ENCODE measurements at places on chromosomes 5 and 9.

DNA sequence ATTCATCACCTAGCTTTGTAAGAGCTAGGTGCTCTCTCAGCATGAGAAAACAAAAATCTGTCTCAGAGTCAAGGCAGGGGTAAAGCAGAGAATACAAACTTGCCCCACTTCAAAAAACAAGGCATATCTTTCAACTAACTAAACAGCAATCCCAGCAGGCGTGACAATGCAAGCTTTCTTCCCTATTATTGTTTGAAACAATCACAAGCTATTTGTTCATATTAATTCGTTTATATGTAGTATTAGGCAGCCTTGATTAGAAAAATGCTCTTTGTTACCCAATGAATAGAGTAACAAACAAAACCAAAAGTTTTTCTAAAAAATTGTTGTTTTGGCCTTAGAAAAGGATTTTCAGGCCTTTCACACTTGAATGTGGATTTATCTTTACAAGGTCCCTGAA, 71.1 kb downstream of the LPAR1 start:
- DNase-seq, result no peak

GRCh38 chr5:112717506-112718082, 20.1 kb upstream of the APC start:
- DNase-seq, result no peak

DNA sequence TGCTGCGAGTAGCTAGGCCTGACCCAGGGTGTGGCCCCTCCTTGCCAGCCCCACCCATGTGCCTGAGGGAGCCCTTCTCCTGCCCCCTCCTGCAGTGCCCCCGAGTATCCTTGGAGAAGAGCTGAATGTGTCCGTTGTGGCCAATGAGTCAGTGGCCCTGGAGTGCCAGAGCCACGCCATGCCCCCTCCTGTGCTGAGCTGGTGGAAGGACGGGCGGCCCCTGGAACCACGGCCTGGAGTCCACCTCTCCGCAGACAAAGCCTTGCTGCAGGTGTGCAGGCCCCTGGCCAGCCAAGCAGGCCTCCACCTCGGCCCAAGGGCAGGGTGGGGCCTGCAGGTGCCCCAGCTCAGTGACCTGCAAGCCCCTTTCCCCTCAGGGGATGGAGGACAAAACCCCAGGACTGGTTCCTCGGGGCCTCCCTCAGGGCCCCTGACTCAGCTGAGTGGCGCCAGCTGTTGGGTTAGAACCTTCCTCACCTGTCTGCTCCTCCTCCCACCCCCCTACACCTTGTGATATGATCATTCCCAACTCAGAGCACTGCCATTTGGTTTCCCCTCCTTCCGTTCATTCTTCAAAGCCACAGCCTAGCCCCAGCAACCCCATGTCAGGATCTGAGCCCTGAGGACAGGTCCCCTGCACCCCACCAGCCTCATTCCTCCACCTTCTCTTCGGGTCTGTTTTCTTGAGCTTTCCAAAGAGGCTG, 80.0 kb upstream of the ASS1 start:
- DNase-seq, result no peak

- DNase-seq, result no peak
Measured at GRCh38 chr5:147751156-147751830, 31.2 kb downstream of the JAKMIP2 start.

GRCh38 chr5:32329395-32329834, 16.7 kb upstream of the MTMR12 start:
- DNase-seq, result peak; percentile 27

- no peak for DNase-seq
Measured at GRCh38 chr5:35660451-35660850, 42.8 kb downstream of the SPEF2 start.

DNA sequence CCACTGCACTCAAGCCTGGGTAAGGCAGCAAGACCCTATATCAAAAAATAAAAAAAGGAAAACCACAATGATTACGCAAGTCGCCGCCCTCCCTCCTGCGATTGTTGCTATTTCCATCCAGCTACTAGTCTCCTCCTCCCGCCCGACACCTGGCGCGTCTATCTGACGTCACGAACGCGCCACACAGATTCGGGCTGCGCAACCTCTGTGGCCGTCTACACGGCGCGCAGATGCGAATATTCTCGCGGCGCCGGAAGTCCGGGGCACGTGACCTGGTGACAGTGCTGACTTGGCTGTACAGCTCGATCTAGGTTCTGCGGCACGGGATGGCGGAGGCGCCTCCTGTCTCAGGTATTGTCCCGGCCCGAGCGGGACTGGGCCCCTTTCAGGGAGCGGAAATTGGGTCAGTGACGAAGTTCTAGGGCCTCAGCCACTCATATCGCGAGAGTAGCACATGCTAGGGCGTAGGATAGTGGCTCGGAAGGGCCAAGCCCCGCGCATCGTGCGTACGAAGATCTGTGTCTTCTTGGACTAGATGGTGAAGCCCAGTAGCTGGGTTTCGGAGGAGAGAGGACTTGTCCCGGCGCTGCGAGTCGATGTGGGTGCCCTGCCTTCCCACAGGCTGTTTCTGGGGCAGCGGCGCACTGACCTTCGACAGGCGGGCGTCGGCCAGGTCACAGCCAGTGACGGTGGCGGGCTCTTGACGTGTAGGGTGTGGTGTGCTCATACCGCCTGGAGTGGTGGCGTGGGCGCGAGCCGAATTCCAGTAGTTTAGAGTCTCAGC, at the start of gene NFX1:
Gene NFX1 (plus strand): TSS at position 270 of the 784 bp plus-strand sequence. CDS start 57 bp downstream, at position 327.
- DNase-seq, result peak; percentile 97

GRCh38 chr9:72506615-72507014, 14.8 kb upstream of the TMC1 start:
- DNase-seq, result no peak

GRCh38 chr5:66840511-66841013, 244.4 kb downstream of the MAST4 start:
- DNase-seq, result no peak

GRCh38 chr9:127388037-127388855, 8.7 kb upstream of the SLC2A8 start:
- peak; percentile 74 for DNase-seq

- no peak for DNase-seq
Measured at GRCh38 chr9:124030969-124031451, 19.4 kb downstream of the LHX2 start.

DNA sequence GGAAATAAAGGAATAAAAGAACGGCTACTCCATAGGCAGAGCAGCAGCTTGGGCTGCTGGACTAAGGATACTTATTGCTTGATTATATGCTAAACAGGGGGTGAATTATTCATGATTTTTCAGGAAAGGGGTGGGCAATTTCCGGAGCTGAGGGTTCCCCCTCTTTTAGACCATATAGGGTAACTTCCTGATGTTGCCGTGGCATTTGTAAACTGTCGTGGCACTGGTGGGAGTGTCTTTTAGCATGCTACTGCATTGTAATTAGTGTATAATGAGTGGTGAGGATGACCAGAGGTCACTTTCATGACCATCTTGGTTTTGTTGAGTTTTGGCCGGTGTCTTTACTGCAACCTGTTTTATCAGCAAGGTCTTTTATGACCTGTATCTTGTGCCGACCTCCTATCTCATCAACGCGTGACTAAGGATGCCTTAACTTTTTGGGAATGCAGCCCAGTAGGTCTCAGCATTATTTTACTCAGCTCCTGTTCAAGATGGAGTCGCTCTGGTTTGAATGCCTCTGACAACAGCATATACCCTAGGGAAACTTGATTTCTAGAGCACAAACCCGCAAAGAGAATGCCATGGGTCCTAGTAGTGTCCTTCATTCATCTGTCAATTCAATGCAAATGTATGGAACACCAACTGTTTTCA, 47.8 kb upstream of the PWWP2A start:
- no peak for DNase-seq

- DNase-seq, result no peak
Measured at GRCh38 chr5:6466975-6467567, 18.4 kb downstream of the UBE2QL1 start.

DNA sequence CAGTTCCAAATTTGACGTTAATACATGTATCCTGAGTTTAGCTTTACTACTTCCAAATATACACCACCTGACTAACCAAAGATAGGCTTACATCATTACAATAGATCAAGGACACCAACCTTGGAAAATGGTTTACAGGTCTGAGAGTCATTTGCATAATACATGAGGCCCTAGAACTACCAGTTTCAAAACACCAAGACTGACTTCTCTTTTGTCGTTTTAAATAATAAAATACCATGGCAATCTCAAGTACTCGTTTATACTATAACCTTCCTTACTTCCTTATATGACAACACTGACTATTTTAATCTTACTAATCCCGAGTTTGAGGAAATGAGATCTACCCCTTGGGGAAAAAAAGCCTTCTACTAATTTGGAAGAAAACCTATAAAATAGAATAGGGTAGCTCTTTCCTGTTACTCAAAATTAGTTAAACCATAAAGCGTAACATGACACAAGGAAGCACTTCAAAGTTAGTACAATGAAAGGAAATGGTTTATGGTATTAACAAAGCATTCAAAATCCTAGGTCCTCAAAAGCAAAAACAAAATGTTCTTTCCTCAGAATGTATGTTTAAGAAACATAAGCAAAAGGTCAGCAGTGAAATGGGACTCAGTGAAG, 42.1 kb downstream of the UBQLN1 start:
- DNase-seq, result no peak

- DNase-seq, result no peak
Measured at GRCh38 chr9:98867429-98868168, 60.1 kb downstream of the GALNT12 start.

- no peak for DNase-seq
Measured at GRCh38 chr9:124438091-124438490, 12.2 kb upstream of the ADGRD2 start.

DNA sequence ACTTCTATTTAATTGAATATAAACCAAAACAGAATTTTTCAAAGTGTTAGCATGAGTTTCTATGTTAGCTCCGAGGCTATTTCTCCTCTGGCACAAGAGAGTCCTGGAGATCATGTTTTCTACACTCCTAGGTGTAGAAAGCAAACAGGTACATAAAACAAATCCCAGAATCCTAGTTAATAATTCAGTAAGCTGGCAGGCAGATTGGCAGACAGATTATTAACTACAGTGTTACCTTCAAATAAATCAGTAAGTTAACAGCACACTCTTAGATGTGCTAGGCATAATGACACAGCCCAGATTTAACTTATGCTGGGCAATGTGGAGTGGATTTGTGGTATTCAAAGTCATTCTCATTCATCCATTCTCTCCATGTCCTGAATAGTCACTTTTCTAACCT, 282.8 kb upstream of the RPS23 start:
- no peak for DNase-seq

GRCh38 chr5:136364307-136364706, 1.0 kb downstream of the TRPC7 start:
- DNase-seq, result no peak

- no peak for DNase-seq
Measured at GRCh38 chr5:477871-478270, 34.9 kb downstream of the EXOC3 start.

DNA sequence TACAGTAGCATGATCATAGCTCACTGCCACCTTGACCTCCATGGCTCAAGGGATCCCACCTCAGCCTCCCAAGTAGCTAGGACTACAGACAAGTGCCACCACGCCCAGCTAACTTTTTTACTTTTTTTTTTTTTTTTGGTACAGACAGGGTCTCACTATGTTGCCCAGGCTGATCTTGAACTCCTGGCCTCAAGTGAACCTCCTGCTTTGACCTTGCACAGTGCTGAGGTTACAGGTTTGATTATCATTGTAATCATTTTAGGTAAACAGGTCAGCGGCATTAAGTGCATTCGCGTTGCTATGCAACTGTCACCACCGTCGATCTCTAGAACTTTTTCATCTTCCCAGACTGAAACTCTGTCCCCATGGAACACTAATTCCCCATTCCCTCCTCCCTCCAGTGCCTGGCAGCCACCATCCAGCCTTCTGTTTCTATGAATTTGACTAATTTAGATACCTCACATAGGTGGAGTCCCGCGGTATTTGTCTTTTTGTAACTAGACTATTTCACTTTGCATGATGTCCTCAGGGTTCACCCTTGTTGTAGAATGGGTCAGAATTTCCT, 5.8 kb upstream of the CARD19 start:
- DNase-seq, result no peak

- DNase-seq, result no peak
Measured at GRCh38 chr9:18516965-18517364, 43.0 kb downstream of the ADAMTSL1 start.

GRCh38 chr5:96337048-96337781, 95.8 kb downstream of the PCSK1 start:
- no peak for DNase-seq

DNA sequence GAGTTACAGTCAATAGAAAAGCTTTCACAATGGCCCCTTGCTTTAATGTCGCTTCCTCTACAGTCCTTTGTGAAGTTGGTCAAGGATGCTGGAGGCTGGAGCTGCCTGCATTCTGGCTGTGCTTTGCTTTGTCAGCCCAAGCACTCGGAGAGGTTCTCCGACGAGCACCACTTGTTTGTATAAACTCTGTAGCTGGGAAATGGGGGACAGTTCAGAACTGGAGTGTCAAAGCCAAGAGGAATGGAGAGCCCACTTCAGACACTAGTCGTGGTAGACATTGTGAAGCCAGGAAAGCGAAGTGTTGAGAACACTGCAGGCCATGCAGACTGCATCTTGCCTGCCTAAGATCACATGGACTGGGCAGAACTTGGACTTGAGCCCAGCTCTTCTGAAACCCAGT, 330.3 kb downstream of the GADD45G start:
- no peak for DNase-seq

DNA sequence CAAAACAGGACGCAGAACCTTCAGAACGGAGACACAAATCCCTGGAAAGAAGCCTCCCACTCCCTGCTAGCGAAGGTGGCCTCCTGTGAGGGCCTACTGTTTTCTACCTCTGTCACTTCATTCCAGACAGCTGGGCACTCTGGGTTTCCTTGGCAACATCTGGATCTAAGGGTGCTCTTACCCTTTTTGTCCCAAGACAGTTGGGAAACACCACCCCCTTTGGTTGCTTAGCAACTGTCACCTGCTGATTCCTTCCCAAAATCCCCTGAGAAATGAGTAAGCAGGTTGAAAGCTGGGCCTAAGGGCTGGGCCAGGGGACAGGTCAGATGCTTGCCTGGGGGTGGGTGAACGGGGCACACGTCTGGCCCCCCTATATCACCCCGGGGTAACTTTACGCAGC, 29.4 kb downstream of the NANS start:
- no peak for DNase-seq

DNA sequence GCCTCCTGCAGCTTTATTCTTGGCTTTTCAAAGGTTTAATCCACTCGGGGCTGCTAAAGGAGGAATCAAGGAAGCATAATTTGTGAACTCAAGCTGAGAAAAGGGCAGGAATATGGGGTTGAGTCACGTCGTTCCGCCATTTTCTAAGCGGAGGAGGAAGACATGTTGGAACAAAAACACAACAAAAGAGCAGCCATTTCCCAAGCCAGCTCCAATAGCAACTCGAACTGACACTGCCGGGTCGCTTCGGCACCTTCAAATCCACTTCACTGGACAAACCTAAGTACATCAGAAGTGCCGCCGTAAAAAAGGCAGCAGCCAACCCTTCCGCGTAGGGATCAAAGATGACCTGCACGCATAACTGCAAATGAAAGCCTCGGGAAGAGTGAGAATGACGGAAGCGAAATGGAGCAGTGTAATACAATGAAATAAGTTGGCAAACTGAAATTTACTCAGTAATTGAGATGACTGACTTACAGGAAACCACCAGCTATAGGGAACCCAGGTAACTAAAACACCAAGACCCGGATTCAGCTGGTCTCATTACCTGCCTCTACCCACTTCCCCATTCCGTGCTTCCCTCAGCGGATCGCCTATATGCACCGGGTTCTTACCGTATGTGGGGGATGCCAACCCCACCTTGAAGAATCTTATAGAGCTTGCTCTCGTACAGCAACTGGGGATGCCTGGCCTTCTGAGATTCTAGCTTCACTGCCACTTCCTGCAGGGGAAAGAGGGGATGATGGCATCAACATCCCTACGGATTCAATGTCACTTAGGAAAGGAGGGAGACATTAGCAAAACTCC, 1.6 kb downstream of the CSNK1A1 start:
- no peak for DNase-seq

- DNase-seq, result no peak
Measured at GRCh38 chr9:75186767-75187380, 98.6 kb downstream of the OSTF1 start.
